ENCODE measurements at places on chromosomes 11 and 22.

DNA sequence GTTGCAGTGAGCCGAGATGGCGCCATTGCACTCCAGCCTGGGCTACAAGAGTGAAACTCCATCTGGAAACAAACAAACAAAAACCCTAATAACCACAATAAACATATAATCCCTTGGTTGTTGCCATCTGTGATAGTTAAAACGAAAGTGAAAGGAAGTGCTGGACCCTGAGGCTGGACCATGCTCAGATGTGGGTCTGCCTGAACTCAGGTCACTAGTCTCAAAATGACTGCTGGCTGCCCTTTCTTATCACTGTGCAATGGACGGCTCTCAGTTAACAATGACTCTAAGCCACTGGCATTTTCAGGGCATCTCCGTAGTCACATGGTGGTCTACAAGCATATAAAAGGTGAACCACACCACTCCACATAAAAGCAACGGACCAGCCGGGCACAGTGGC lies 48.2 kb upstream of the FTH1 start:
- DNase-seq: no peak

GRCh38 chr11:17376493-17376892 lies 12.0 kb downstream of the KCNJ11 start:
- no peak for DNase-seq

GRCh38 chr11:121246021-121246768 lies 46.4 kb upstream of the SC5D start:
- DNase-seq: no peak

- no peak for DNase-seq
Observed at GRCh38 chr22:22006596-22006990, 24.0 kb upstream of the TOP3B start.

GRCh38 chr11:103433386-103434072 lies 324.3 kb downstream of the DYNC2H1 start:
- DNase-seq: peak; percentile 10

GRCh38 chr11:30106222-30107181 lies 89.7 kb upstream of the KCNA4 start:
- no peak for DNase-seq

DNA sequence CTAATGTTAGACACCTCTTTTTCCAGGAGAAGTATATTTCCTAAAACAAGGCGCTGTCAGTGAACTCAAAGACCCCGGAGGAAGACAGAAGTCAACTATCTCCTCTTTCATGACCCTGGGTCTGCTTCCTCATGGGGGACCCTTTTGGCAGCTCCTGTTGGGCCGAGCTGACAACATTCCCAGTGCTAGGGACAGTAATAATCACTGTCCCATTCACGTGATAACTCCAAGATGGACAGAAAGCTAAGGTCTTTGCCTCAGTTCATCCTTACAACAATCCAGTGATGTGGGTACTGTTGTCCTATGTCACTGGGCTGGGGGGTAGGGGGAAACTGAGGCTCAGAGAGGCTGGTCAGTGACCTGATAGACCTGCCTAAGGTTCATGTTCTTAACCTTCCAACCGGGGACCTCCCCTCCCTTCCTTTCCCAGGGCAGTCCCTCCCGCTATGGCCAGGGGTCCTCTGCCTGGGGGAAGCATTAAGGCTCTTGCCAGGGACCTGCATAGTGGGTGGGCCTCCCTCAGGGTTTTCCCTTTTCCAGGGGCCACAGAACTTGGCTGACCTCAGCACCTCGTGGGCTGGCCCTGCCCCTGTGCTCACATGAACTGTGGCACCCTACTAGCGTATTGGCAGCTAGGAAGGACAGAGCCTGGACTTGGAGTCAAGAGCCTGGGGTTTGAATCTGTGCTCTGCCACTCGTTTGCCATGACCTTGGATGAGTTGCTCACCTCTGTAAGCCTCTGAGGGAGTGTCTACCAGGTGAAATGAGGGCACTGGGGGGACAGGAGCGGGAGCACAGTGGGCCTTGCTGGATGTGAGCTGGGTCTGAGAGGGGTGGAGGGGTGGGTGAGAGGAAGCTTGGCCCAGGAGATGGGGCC lies 53.6 kb downstream of the LRRC32 start:
- no peak for DNase-seq

- peak; percentile 3 for DNase-seq
Observed at GRCh38 chr11:83241291-83241946, 44.7 kb downstream of the CCDC90B start.

DNA sequence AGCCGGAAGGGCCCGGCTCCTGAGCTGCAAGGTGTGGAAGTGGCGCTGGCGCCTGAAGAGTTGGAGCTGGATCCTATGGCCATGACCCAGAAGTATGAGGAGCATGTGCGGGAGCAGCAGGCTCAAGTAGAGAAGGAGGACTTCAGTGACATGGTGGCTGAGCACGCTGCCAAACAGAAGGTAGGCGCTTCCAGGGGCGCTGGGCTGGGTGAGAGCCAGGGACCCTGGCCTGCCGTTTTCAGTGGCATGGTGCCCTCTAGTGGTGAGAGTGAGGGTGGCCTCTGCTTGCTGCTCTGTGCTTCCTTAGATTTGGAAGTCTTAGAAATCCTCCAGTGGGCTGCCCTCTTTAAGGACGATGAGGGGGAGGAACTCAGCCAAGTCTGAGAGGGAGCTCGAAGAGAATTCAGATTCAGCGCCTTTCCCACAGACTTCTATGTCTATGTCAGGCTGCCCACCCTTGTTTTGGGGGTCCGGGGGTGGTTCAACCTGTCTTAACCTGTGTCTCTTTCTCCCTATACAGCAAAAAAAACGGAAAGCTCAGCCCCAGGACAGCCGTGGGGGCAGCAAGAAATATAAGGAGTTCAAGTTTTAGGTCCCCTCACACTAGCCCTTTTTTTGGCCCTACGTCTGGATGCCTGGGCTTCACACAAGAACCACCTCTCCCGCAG lies 1.8 kb upstream of the PACS1 start:
- peak; percentile 70 for DNase-seq

GRCh38 chr22:29377979-29378378 lies 10.4 kb downstream of the AP1B1 start:
- DNase-seq: no peak

GRCh38 chr11:11265994-11266606 lies 87.0 kb downstream of the CSNK2A3 start:
- peak; percentile 30 for DNase-seq

- no peak for DNase-seq
Observed at GRCh38 chr22:17580441-17581031, 17.2 kb downstream of the SLC25A18 start.

DNA sequence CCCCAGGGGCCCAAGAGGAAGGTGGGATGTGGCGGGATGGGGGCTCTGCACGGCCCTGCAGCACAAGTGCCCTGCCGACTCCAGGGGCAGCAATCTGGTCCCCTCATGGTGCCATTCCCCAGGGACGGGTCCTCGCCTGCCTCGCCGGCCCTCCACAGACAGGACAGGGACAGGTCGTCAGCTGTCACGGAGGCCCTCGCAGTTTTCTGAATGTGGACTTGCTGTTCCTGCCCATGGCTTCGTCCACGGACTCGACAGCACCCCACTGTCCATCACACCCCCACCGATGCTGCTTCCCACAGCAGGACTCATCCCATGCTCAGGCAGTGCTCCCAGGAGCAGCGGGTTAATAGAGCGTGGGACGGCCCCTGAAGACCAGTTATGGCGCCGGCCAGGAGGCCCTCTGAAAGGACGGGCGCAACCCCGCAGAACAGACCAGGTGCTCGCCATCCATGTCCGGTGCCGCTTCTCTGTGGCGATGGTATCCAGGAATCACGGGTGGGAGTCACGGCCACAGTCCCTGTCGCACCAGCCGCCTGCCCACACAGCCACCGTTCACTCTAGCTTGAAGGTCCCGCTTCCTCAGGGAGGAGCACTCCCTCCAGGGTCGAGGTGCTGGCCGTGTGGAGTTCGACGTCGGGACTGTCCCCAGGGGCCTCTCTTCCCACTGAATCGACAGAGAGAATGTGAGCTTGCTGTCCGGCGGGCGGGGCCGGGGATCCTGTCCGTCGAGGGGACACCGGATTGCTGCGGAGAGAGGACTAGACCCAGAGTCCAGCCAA lies 18.5 kb upstream of the MUC2 start:
- no peak for DNase-seq

- no peak for DNase-seq
Observed at GRCh38 chr11:17972987-17973386, 39.9 kb downstream of the SERGEF start.

DNA sequence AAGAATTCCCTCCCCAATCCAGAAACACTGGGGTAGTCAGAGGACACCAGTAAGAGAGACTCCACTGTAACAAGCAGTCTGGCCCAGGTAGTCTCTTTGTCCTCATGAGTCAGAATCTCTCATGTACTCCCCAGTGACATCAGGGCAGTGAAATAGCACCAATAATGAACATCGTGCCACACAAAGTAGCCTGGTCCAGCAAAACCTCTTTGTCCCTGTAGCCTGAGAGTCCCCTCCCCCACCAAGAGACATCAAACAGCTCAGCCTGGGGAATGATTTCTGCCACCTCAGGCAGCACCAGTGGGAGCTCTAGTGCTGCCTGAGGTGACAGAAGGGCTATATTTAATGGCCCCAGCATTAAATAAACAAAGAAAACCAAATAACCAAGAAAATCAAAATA lies 88.1 kb downstream of the SBF2 start:
- DNase-seq: no peak

- no peak for DNase-seq
Observed at GRCh38 chr11:94934846-94935245, 38.5 kb downstream of the CWC15 start.

GRCh38 chr11:106420048-106420665 lies 342.7 kb downstream of the AASDHPPT start:
- DNase-seq: no peak

GRCh38 chr22:49413551-49413950 lies 414.1 kb downstream of the BRD1 start:
- DNase-seq: no peak

- DNase-seq: peak; percentile 74
Observed at GRCh38 chr11:46279126-46280099, 2.0 kb downstream of the CREB3L1 start.

DNA sequence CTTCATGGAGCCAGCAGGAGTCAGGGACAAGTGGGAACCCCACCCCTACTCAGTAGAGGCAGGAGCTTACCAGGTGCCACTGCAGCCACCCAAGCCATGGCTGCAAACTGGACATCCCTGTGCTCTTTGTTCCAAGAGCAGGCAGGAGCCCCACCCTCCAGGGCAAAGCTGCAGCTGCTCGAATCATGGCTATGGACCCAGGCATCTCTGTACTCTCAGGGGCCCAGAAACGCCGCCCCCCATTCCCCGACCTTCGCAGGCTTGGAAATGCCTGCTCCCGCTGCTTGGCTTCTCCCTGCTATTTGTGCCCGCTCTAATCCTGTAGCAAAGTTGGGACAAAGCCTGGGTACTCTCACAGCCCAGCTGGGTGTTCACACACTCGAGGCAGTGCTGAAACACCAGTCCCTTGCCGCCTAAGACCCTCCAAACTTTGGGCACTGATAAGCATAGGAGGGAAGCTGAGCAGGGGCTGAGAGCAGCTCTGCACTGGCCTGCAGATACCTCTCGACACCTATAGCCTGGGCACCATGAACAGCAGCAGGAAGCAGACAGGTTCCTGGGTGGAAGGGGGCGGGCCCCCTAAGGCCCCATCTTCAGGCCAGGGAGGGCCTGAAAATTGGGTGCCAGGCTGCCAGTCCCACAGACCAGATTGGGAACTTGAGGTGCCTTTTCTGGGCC lies 402.4 kb downstream of the LRRC4C start:
- DNase-seq: no peak

GRCh38 chr22:40628354-40629042 lies 8.0 kb downstream of the MRTFA start:
- DNase-seq: no peak
